CD4-positive, alpha-beta memory T cell (primary cell): ENCODE measurements at places on chromosomes 3 and 15.

DNA sequence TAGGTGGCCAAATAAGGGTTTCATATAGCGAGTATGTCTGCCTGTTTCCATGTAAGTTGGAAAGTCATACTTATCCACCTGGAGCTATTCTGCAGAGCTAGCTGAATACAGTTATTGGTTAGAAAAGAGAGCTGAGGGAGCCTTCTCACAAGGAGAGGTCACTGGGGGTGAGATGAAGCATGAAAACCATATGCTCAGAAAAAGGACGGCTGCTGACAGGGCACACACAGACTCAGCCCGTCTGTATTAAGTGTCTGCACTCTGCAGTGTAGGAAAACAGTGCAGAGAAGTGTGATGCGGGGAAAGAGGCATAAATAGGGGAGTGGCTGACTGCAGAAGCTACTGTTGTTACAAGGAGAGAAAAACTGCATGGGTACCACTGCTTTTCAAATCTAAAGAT is 58.2 kb downstream of the C3orf70 start:
- no peaks in the 10 kb centered on the region for H3K27me3 ChIP-seq
- no peaks in the 10 kb centered on the region for H3K4me1 ChIP-seq
- DNase-seq: no peak
- no peak overlapping the region for H3K4me3 ChIP-seq
- no peaks in the 10 kb centered on the region for H3K36me3 ChIP-seq
- H3K27ac ChIP-seq: no peak overlapping the region

DNA sequence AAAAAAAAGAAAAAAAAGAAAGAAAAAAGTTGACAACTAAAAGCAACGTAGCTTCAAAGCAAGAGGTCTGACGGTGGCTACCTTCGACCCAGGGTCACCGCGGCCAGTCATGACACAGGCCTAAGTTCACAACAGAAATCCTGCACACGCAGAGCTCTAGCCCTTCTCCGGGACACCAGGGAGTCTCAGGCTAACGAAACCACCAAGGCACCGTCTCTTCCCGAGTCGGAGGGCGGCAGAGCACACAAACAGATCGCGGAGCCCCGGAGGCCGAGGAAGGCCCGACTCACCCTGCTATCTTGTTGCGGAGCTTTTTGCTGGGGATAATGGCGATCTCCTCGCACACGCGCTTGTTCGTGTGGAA is 584 bp downstream of the RPS17 start:
- peak overlapping the region; percentile 83 for H3K27ac ChIP-seq
- H3K36me3 ChIP-seq: peaks cover 34% of the 10 kb centered on the region
- H3K4me1 ChIP-seq: peaks cover 26% of the 10 kb centered on the region
- H3K4me3 ChIP-seq: peak overlapping the region; percentile 73
- H3K27me3 ChIP-seq: no peaks in the 10 kb centered on the region
- DNase-seq: no peak

DNA sequence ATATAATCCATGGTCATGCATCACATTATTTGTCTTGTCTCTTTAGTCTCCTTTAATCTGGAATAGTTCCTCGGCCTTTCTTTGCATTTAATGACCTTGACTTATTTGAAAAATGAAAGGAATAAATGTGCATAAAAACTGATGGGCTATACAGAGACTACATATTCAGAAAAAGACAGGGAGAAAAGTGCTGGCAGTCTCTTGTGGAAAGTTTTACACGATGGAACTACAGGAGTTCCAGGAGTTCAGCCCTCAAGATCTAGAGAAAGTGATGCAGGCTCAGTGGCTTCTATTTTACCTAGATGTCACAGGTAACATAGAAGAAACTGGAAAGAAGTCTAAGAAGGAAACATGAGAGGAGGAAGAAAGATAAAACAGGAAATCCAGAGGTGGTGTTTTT is 7.6 kb upstream of the ABTB1 start:
- H3K27me3 ChIP-seq: no peaks in the 10 kb centered on the region
- no peak overlapping the region for H3K4me3 ChIP-seq
- no peak overlapping the region for H3K27ac ChIP-seq
- H3K4me1 ChIP-seq: no peaks in the 10 kb centered on the region
- H3K36me3 ChIP-seq: no peaks in the 10 kb centered on the region

GRCh38 chr3:105812194-105812586 is 56.6 kb downstream of the CBLB start:
- H3K4me3 ChIP-seq: no peak overlapping the region
- no peaks in the 10 kb centered on the region for H3K36me3 ChIP-seq
- H3K27me3 ChIP-seq: no peaks in the 10 kb centered on the region
- DNase-seq: no peak
- peaks cover 32% of the 10 kb centered on the region for H3K4me1 ChIP-seq
- H3K27ac ChIP-seq: no peak overlapping the region

DNA sequence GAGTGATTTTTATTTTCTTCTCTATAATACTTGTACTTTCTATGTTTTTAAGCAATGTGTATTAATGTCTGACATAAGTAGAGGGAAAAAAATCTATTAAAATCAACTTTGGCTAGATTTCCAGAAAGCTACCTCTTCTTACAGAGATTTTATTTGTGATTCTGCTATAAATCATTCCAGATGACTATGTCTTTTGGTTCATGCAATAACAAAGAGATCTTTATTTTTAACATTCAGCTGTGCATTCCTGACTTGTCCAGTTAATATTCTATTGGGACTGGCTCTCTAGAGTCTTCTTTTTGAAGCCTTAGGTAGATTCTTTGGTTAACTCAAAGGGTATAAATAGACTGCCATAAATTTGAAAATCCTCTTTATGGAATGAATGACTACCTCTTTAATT is 74.3 kb upstream of the ARPP21 start:
- no peak for DNase-seq
- H3K36me3 ChIP-seq: no peaks in the 10 kb centered on the region
- no peaks in the 10 kb centered on the region for H3K4me1 ChIP-seq

DNA sequence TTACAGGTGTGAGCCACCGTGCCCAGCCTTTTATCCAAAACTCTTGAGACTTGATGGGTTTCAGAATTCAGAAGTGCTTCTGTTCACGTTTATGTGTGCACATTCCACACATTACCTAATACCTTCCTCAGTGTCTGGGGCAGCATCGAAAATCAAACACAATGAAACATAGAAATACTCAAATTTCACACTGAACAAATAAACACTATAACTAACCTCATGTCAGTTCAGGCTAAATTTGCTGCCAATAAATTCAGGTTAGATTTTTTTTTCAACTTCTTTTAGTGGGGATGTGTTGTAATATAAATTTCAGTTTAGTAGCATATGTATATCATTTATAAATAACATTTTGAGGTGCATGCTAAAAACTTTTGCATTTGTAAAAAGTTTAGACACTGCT is 2.8 kb downstream of the EIF2AK4 start:
- no peaks in the 10 kb centered on the region for H3K27me3 ChIP-seq
- H3K27ac ChIP-seq: no peak overlapping the region
- no peak overlapping the region for H3K4me3 ChIP-seq
- H3K36me3 ChIP-seq: no peaks in the 10 kb centered on the region
- peaks cover 17% of the 10 kb centered on the region for H3K4me1 ChIP-seq

- H3K4me1 ChIP-seq: no peaks in the 10 kb centered on the region
- H3K27me3 ChIP-seq: no peaks in the 10 kb centered on the region
- no peak for DNase-seq
- no peak overlapping the region for H3K4me3 ChIP-seq
- no peaks in the 10 kb centered on the region for H3K36me3 ChIP-seq
Measured at GRCh38 chr3:79066481-79066880, 701.3 kb downstream of the ROBO1 start.

- H3K4me3 ChIP-seq: no peak overlapping the region
- no peak overlapping the region for H3K27ac ChIP-seq
- peaks cover 14% of the 10 kb centered on the region for H3K4me1 ChIP-seq
- H3K27me3 ChIP-seq: no peaks in the 10 kb centered on the region
- no peak for DNase-seq
- peaks cover 8% of the 10 kb centered on the region for H3K36me3 ChIP-seq
Measured at GRCh38 chr15:66476535-66476934, 21.0 kb downstream of the SNAPC5 start.

GRCh38 chr15:38066612-38067011 is 132.2 kb downstream of the TMCO5A start:
- DNase-seq: no peak
- H3K27me3 ChIP-seq: no peaks in the 10 kb centered on the region
- H3K36me3 ChIP-seq: no peaks in the 10 kb centered on the region

DNA sequence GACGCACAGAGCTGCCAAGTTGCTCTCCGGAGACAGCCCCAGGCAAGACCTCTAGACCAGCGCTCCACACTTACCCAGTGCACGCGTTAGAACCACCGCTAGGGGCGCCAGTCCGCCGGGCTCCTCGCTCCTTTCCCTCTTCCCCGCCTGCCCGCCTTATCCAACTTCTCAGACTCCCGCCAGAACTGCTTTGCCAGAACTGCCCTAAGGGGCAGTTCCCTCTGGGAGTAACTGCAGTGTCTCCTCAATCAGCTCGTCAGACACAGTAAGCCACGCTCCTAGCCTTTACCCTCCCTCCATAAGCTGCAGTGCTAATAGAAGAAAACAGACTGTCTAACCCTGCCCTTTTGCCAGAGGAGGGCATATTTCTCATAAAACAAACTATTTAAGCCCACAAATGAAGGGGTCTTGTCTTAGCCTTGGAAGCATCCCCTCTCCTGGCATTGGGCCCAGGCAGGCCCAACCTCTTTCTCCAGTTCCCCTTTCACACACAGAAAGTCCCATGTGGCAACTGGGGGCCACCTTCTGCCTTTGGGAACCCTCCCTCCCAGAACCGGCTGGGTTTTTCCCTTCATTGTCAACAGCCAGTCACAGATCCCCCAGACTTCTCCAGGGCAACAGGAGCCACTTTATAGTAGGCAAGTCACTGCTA is 3.7 kb downstream of the BMF start:
- peak; percentile 78 for DNase-seq
- peaks cover 69% of the 10 kb centered on the region for H3K4me1 ChIP-seq
- H3K27ac ChIP-seq: no peak overlapping the region
- no peaks in the 10 kb centered on the region for H3K36me3 ChIP-seq
- H3K27me3 ChIP-seq: no peaks in the 10 kb centered on the region
- H3K4me3 ChIP-seq: no peak overlapping the region

- no peak overlapping the region for H3K4me3 ChIP-seq
- no peak overlapping the region for H3K27ac ChIP-seq
- no peaks in the 10 kb centered on the region for H3K4me1 ChIP-seq
- no peaks in the 10 kb centered on the region for H3K27me3 ChIP-seq
- no peaks in the 10 kb centered on the region for H3K36me3 ChIP-seq
- DNase-seq: no peak
Measured at GRCh38 chr15:31049111-31049510, 52.4 kb downstream of the TRPM1 start.

DNA sequence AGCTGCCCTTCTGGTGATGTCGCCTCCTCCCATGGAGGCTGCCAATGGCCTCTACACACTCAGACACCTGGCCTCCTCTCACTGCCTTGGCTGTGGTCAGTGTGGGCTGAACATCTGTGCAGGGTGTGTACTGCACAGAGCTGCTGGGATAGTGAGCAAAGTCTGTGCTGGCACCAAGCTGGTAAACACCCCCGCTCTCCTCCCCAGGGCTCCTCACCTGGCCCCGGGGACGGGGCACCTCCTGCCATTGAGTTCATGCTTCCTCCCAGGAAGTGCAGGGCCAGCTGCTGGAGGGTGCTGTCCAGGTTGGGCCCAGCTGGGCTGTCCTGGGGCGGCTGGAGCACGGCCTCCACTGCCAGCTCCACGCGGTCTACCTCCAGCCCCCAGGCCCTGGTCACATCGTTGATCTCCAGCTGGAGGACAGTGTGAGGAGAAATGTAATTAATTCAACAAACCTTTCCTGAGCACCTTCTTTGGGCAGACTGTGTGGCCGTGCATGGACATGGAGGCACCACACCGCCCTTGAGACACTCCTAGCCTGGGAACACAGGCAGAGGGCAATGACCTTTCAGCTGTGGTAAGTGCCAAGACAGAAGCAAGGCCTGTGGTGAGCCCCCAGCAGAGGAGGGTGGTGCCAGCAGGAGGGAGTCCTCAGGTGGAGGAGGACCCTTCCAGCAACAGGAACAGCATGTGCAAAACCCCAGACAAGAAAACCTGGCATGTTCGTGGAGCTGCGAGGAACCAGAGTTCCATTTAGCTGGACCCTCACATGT is 6.8 kb downstream of the STOML1 start:
- no peaks in the 10 kb centered on the region for H3K36me3 ChIP-seq
- H3K4me3 ChIP-seq: no peak overlapping the region
- no peaks in the 10 kb centered on the region for H3K27me3 ChIP-seq

GRCh38 chr15:51075364-51075763 is 19.3 kb downstream of the TNFAIP8L3 start:
- no peaks in the 10 kb centered on the region for H3K36me3 ChIP-seq
- no peaks in the 10 kb centered on the region for H3K27me3 ChIP-seq
- H3K27ac ChIP-seq: no peak overlapping the region

DNA sequence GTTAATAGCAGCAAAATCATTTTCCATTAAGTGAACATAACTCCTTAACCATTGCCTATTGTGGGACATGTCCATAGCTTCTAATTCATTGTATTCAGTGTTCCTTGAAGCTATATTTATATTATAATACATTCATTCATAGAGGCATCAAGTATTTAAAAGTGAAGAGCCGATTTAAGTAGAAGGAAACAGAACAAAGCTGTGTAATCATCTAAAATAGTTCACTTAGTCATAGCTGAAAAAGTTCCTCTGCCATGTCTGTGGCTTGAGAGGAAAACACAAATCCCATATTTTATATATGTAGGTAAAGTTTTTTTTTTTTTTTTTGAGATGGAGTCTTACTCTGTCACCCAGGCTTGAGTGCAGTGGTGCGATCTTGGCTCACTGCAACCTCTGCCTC is 54.5 kb downstream of the TMEM108 start:
- no peak overlapping the region for H3K4me3 ChIP-seq
- no peaks in the 10 kb centered on the region for H3K36me3 ChIP-seq
- no peaks in the 10 kb centered on the region for H3K27me3 ChIP-seq

DNA sequence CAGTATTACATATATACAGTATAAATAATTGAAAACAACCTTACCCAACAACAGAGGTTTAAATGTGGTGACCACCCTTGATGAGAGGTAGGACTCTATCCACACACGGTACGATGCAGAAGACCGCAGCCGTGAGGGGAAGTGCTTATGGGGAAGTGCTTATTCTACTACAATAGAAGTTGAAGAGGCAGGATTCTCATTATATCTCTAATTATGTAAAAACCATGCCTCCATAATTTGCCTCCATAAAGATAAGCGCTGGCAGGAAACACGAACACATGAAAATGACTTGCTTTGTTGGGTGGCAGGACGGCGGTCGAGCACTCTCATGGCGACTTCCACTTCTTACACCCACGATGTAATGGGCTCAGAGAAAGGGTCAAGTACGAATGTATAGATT is 7.2 kb upstream of the MUC13 start:
- H3K27me3 ChIP-seq: no peaks in the 10 kb centered on the region
- no peak for DNase-seq
- H3K4me1 ChIP-seq: no peaks in the 10 kb centered on the region
- no peak overlapping the region for H3K27ac ChIP-seq

GRCh38 chr15:25771338-25771706 is 91.8 kb downstream of the ATP10A start:
- no peak overlapping the region for H3K27ac ChIP-seq
- H3K36me3 ChIP-seq: peaks cover 5% of the 10 kb centered on the region
- DNase-seq: no peak
- H3K4me3 ChIP-seq: no peak overlapping the region
- no peaks in the 10 kb centered on the region for H3K27me3 ChIP-seq
